ENCODE measurements at places on chromosomes 3 and 15. TPM values are rescaled to one million over a fixed set of nuclear protein-coding genes. Genes with fewer than 3 reads are reported as not detected.

KIF23 gene
- 33.8 TPM for total RNA-seq

GASK1A gene
- 0.15 TPM for total RNA-seq

- no peak for DNase-seq
Measured at GRCh38 chr3:72217570-72217969, 432.6 kb upstream of the PROK2 start.

- DNase-seq: no peak
Measured at GRCh38 chr3:58434511-58434910, 879 bp upstream of the PDHB start.

- peak; percentile 64 for DNase-seq
Measured at GRCh38 chr15:60799885-60800284, 320.9 kb upstream of the ICE2 start.

KNG1 gene
- total RNA-seq: not detected

FAM219B gene
- total RNA-seq: 65.2 TPM

DNA sequence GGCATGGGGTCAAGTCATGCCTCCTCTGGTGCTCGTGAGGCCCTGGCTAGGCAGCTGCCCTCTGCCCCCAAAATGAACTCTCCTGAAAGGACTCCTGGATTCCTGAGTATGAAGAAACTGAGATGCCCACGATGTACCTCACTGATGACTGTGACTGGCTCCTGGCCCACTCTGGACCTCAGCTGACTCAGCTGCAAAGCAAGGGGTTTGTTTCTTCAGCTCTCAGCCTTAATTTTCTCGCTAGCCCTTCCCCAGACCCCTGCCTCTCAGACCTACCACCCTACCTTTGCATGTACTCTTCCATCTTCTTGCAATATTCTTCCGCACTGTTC lies 5.2 kb upstream of the GNAI2 start:
- DNase-seq: peak; percentile 16

GRCh38 chr3:115633467-115633866 lies 10.2 kb downstream of the GAP43 start:
- DNase-seq: no peak

DNA sequence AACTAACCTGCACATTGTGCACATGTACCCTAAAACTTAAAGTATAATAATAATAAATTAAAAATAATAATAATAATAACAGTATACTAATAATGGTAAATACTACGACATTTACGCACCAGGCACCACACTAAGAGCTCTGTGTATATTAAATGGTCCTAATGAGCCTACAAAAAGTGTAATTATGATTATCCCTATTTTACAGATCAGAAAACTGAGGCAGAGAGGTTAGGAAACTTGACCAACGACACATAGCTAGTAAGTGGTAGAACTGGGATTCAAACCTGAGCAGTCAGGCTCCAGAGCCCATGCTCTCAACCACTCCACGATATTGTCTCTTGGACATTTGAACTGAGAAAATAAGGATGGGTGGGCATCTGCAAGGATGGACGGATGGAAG lies 15.0 kb downstream of the KIF7 start:
- DNase-seq: no peak

- DNase-seq: no peak
Measured at GRCh38 chr3:45441584-45442310, 53.4 kb downstream of the LARS2 start.

AHSG gene
- total RNA-seq: not detected

MFGE8 gene
- total RNA-seq: 33.5 TPM

BDH1 gene
- total RNA-seq: 23.5 TPM

IQCF5 gene
- total RNA-seq: not detected

CELF6 gene
- 1.1 TPM for total RNA-seq

PATL2 gene
- not detected for total RNA-seq

DNA sequence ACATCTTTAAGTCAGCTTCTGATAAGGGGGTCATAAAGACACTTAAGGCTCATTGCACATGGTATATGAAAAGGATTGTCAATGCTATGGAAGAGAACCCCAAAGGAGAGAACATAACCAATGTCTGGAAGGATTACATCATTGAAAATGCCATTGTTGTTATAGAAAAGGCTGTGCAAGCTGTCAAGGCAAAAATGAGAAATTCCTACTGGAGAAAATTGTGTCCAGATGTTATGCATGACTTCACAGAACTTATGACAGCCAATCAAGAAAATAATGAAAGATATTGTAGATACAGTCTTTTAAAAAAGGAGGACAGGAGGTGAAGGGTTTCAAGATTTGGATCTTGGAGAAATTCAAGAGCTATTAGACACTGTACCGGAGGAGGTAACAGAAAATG lies 96.3 kb upstream of the MBNL1 start:
- no peak for DNase-seq

DNA sequence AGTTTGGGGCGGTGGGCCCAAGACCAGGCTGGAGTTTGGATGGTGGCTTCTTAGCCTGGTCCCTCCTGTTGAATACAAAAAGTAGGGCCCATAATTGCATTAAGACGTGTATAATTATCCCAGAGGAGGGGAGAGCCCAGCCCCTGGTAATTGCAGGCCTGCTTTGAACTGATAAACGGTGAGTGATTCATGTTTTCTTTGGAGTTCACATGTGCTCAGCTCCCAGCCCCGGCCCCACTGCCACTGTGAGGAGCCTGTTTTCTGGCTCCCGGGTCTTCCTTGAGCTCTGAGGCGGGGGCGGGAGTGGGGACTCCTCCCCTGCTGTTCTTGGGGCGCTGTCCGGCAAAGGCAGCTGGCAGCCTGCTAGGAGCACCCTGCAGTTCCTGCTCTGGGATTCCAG lies 3.1 kb downstream of the PLXNA1 start:
- peak; percentile 64 for DNase-seq

- peak; percentile 68 for DNase-seq
Measured at GRCh38 chr3:111729087-111729846, 129.8 kb upstream of the PHLDB2 start.

DNA sequence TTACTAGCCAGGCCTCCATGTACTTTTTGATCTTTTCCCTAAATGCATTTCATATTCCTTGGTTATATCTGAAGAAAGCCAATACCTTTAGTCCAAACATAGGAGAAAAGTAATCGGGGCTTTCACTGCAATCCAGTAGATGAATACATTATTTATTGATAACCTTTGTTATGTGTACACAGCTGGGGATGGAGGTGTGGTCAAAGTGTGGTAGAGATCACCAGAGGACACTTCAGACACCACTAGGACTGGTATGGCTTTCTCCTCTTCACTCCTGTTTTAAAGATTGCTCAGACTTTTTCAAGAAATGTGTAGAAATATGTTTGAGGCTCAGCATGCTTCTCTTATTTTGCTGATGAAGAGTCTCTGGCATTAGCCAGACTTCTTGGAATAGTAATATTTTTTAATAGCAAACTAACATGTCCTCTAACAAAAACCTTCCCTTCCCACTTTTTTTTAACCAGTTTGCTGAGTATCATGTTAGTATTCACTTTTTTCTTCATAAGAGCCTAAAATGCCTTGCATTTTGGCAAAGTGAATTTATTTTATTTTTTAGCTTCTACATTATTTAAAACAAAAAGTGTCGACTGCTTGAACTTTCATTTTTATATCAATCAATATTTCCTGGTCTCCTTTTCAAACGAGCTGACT lies 65.6 kb upstream of the MBNL1 start:
- no peak for DNase-seq

SAMMSON gene
- total RNA-seq: not detected

GRCh38 chr3:41162541-41162940 lies 36.8 kb upstream of the CTNNB1 start:
- DNase-seq: no peak

DNA sequence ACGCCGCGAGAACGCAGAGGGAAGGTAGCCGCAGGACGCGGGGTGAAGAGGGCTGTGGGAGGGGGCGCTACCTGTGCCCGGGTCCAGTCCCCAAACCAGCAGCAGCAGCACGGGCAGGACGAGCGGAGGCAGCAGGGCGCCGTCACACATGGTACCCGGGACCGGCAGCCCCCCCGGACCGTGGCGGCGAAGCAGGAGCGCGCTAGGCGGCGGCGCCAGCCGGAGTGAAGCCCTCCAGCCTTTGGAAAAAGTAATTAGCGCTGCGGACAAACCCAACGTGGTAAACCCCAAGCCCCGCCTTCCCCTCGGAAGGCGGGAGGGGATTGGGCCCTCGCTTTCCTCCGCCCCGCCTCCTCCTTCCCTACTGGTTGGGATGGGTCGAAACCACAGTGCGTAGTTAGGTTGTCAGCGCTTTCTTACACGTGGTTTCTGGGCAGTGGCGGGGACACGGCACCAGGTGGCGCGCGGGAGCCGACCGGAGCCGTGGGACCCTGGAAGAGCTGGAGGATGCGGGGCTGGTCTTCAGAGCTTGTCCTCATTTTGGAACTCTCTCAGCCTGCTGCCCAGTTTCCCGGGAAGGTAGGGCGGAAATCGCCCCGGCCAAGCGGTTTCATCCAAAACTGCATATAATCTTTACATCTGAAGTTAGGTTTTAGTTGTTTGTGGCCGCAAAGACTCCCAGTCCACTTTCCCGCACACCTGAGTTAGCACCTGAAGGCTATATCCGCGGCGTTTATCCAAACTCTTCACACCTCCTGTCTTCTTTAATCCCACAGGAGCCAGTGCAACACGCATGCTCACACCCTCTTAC lies at the start of gene ADAMTS17:
Gene ADAMTS17, minus strand, starts transcription at position 226 of the 811 bp plus-strand sequence. Its CDS starts 76 bp downstream, at position 150.
- peak; percentile 96 for DNase-seq

DNA sequence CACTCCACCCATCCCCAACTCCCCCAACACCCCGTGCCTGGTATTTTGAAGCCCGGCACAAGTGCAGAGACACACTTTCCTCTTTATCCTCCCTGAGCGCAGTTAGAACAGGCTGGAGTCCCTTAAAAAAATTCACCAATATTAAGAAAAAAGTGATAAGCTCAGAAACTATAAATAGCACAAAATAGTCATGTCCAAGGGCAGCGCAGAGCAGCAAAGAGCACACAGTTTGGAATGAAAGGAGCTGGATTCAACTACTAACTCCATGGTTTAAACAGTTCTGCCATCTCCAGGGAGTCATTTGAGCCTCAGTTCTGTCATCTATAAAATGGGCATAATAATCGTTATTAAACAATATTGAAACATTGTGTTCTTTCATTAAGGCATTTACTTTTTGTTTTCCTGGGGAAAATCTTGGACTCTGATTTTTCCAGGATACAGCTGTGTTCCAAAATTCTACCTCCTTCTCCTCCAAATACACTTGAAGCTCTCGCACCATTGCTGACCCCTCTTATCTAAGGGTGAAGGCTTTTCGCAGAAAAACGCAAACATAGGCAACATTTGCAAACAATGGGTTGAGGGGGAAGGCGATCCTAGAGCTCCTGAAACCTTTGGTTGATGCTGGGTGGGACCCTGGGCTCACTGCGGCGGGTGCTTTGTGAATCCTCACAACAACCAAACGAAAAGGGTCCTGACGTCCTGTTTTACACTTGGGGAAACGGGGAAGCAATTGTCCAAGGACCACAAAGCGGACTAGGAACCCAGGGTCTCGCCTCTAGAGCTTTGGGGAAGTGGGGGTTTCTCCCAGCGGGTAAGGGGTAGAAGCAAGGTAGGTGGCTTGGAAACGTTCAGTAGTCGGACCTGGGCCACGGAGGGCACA lies 41.8 kb downstream of the EPHB3 start:
- no peak for DNase-seq

DNA sequence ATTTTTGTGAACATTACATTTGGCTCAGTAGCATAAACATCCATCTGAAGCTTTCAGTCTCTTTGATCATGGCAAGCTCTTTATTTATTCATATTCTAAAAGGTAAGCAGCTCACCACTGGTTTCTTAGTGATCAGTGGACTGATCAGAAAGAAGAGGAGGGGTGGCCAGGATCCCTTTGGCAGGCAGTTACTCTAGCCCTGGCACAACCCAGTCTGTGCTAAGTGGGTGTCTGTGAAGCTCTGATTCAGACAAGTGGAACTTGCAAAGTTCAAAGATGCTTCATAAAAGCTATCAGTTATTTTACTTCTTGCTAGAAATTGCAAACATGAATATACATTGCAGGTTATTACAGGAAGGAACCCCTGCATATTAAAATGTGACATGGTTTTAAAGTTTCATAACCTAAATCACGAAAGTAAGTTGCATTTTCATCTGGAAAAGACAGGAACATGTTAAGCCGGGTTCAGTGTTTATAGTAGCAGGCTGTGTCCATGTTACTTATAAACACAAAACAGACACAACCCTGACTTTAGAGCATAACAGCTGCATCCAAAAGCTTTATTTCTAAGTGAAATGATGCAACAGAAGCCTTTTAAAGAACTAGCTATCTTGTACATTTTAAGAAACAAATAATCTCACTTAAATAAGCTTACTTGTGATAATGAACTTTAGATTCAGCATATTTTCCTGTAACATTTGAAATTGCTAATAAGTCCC lies 785.3 kb downstream of the MCTP2 start:
- peak; percentile 61 for DNase-seq

- DNase-seq: no peak
Measured at GRCh38 chr15:42068601-42069000, 25.8 kb downstream of the PLA2G4D start.

DNA sequence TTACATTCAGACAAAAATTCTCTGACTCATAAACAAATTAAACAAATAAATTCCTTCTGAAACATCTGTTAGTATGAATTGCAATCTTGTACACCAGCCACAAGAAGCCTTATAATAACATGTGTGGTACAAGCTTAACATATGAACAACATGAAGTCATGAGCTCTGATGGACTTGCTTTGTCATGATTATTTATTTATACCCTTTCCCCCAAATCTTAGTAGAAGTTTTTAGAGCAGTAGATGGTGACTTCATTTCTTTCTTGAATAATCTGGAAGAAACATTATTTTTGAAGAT lies 633.4 kb downstream of the EPHA3 start:
- no peak for DNase-seq

- no peak for DNase-seq
Measured at GRCh38 chr15:101541501-101542292, 52.2 kb upstream of the PCSK6 start.

COL8A1 gene
- 19.1 TPM for total RNA-seq

GRCh38 chr3:191958980-191959671 lies 498.2 kb downstream of the PYDC2 start:
- DNase-seq: no peak

- no peak for DNase-seq
Measured at GRCh38 chr3:71759401-71759800, 5.7 kb downstream of the GPR27 start.

- DNase-seq: no peak
Measured at GRCh38 chr15:78058401-78058935, 19.0 kb downstream of the TBC1D2B start.

LRRC31 gene
- total RNA-seq: not detected

DNA sequence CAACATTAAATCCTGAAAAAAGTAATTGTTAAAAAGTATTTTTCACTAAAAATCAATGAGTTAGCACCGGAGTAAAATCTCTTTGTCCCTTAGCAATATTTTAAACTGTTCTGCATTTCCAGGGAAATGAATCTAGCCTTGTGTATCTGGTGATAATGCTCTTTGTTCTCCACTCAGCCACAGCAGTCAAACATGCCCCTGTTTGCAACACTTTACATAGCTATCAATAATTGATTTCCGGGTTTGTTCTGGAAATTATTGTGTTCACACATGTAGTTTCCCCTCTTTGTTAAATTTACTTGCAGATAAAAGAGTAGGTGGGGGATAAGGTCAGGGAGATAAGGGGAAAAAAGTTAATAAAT lies 3.6 kb upstream of the A4GNT start:
- no peak for DNase-seq

CD200R1 gene
- 0.67 TPM for total RNA-seq

MAN2A2 gene
- 9.5 TPM for total RNA-seq

USP13 gene
- 9.8 TPM for total RNA-seq

- DNase-seq: no peak
Measured at GRCh38 chr3:126450219-126450618, 25.5 kb downstream of the ZXDC start.

CCK gene
- not detected for total RNA-seq

All from MG63 (cell line).